Activated CD4-positive, CD25-positive, alpha-beta regulatory T cell treated with anti-CD3 and anti-CD28 coated beads, Interleukin-2, amount 50 U/mL, for 16 hours (primary cell): ENCODE measurements at places on chromosomes 12 and 14.
A peak's percentile ranks its signal among the peaks of the same experiment; 100 is the strongest.

GRCh38 chr12:121792607-121793439 is 665 bp downstream of the RHOF start:
- peak; percentile 26 for DNase-seq

GRCh38 chr14:69619012-69619411 is 7.6 kb downstream of the SUSD6 start:
- no peak for DNase-seq

DNA sequence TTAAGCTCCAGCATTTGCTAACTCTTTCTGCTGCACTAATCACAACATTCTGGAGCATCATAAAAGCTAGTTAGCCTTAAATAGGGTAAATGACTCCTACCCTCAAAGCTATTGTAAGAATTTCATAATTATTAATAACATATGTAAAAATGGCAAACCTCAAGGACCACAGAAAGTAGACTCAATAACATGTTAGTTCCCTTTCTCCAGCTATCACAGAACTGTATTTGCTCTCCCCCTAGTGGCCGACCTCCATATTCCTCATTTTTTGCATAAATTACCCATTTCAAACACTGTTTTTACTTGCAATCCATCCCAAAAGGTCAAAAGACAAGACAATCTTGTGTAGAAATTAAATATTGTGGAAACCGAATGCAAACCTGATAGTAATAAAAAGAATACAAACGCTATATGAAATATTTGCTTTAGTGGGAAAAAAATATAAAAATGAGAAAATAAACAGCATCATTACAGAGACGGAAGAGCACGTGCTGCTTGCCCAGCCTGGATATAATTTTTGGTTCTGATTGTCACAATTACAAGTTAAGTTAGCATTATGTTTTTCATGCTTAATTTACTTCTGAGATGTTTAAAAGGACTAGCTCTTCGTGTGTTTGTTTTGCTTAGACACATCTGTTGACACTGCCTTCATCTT is 97.9 kb downstream of the RERGL start:
- DNase-seq: no peak

DNA sequence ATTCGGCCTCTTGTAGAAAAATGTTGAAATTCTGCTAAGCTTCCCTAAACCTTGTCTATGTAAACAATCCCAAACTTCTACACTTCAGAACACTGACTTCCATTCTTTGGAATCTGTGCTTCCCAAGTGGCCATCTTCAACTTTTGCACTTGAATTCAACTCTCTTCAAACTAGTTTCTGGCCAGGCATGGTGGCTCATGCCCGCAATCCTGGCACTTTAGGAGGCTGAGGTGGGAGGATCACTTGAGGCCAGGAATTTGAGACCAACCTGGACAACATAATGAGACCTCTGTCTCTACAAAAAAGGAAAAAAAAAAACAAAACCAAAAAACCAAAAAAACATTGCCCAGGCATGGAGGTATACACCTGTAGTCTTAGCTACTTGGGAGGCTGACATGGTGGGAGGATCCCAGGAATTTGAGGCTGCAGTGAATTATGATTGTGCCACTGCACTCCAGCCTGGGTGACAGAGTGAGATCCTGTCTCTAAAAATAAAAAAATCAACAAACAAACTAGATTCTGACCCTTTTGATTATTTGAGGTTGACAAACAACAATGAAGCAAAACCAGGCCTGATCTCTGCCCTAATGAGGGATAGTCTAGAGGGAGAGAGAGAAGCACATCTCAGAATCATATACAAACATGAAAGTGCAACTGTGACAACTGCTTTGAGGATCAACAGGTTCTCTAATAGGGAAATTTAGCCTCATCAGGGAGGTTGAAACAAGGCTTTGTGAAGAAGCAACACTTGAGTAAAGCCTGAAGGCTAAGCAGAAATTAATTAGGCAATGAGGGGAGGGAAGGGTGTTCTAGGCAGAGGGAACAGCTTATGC is 11.6 kb upstream of the C12orf75 start:
- no peak for DNase-seq

GRCh38 chr14:61219673-61220072 is 61.5 kb downstream of the TMEM30B start:
- DNase-seq: no peak
